Osteocyte (in vitro differentiated cells): ENCODE measurements at places on chromosomes 5 and 9. TPM values are rescaled to one million over a fixed set of nuclear protein-coding genes. Genes with fewer than 3 reads are reported as not detected.

DNA sequence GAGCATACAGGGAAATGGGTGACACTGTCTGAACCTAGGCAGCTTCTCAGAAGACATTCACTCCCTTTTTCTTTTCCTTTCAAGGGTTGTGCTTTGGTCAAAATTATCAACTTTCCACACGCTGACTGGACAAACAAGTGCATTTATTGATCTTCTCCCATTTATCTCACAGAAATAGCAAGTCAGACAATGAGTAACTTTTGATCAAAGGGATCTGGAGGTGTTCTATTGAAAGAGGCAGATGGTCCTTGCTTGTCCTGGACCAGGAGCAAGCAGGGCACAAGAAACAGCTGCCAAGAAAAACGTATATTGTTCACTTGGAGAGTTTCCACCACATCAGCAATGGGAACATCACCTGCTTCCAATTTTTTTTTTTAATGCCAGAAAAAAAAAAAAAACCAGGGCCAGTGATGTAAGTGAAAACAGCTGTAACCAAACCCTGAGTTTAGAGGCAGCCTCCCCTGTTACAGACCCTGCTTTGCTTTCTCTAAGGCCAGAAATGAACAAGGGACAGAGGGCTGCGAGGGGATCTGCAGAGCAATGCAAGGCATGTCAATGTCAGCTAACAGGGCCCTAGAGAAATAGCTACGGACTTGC lies 79.8 kb downstream of the NIPSNAP3B start:
- no peak for DNase-seq

DNA sequence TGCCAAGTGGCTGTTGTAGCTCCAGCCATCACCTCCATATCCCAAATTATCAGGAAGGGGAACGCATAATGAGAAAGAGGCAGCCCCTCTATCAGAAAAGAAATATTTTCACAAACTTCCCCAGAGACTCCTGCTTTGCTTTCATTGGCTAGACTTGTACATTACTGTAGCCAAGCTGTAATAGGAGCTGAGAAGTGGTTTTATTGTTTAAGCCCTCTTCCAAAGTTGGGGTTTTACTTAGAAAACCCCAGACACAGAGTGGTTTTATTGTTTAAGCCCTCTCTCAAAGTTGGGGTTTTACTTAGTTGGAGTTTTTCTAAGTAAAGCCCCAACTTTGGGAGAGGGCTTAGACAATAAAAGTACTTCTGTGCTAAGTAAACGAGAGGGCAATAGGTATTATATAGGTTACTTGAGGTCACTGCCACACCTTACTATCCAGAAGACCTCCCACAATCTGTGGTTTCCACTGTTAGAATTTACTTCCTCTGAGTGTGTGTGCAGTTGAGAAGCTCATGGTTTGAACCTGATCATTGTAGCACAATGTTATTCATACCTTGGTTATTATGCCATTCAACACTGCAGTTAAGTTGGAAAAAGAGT lies 215.7 kb upstream of the OTULINL start:
- no peak for DNase-seq

DNA sequence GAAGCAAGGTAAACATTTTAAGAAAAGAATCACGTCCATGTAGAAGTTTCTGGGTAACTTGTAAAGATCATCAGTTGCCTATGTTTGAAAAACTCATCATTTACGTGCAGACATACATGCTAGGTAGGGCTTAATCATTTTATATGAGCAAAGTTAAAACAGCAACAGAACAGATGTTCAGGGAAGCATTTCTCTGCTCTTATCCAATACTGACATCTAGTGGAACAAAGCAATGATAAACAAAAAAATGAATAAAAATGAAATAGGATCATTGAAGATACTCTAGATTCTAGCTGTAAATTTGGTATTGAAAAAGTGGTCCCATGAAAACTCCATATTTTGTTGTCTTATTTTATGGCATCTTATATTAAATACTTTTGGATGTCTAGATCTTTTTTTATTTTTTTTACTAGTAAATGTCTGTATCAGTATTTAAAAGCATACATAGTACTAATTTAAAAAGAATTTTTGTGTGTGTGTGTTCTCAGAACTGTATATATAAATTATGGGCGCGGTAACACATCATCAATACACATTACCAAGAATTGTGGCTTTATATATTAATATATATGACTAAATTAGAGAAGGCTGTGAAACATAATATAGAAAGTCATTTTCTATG lies 1050.2 kb downstream of the CDH12 start:
- no peak for DNase-seq

- DNase-seq: no peak
These were observed 163.0 kb upstream of the CCDC152 start for GRCh38 chr5:42593591-42593990.

DNA sequence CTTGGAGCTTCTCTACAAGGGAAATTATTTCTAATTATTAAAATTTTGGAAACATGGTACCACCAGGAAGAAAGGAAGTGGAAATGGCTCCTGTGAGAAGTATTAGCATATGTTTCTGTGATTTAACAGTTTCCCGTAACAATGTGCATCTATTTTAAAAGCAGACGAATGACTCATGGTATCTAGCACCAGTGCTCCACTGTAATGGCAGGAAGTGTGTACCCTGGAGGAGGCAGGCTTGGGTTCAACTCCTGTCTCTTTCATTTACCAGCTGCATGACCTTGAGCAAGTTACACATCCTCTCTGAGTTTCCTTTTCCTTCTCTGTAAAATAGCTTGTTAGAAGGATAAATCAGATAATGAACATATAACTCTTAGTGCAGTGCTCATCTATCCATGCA lies 41.0 kb upstream of the ANGPTL2 start:
- DNase-seq: peak; percentile 38

DNA sequence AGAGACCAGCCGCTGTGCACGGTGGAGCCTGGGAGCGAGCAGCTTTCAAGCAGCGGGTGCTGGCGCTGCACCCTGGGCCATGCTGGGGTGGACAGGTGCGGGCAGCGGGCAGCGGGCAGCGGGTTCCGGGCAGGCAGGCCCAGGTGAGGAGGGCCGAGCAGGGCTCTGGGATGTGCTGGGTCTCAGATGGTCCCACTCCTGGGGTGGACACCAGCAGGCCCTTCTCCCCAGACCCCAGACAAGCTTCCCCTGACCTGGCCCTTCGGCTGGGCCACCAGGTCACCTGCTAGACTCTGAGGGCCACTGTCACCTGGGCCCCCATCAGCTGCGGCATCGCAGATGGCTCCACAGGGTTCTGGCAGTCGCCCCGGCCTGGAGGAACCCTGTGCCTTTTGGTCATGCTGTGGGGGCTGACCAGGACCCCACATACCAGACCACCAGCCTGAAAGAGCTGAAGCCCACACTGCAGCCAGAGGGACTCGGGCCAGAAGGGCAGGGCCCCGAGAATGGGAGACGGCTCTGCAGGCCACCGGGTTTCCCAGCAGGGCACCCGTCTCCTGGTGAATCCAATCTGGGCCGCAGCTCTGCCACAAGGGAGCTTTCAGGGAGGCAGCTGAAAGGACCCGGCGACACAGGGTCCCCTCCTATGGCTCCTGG lies 2.0 kb downstream of the SLC6A19 start:
- no peak for DNase-seq

- DNase-seq: no peak
These were observed 775.9 kb upstream of the CDH9 start for GRCh38 chr5:27814286-27814685.

The TAS2R1 gene
- total RNA-seq: not detected in 2 replicates

DNA sequence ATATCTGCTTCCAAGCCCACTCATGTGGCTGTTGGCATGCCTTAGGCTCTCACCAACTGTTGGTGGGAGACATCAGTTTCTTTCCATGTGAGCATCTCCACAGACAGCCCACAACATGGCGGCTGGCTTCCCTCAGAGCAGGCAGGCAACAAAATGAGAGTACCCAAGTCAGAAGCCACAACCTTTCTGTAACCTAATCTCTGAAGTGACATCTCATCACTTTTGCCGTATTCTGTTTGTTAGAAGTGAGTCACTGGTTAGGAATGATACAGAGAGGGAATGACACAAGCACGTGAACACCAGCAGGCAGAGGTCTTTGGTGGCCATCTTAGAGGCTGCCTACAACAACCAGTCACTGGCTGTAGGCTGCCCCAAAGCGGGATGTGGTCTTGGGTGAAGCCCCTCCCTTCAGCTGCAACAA lies 88.6 kb upstream of the RASGRF2 start:
- no peak for DNase-seq

The LHX3 gene
- total RNA-seq: not detected in 2 replicates

DNA sequence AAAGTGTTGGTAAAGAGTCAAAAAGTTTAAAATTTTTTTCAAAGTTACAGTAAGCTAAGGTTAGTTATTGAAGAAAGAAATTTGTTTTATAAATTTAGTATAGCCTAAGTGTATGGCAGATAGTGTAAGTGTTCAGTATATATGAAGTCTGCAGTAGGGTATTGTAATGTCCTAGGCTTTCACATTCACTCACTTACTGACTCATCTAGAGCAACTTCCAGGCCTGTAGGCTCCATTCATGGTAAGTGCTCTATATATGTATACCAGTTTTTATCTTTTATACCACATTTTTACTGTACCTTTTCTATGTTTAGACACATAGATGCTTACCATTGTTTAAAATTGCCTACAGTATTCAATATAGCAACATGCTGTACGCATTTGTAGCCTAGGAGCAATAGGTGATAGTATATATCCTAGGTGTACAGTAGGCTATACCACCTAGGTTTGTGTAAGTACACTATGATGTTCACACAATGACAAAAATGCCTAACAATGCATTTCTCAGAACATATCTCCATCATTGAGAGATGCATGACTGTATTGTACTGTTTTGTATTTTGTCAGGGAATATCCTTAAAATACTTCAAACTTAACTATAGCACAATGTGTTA lies 38.5 kb downstream of the CYSTM1 start:
- DNase-seq: no peak

The OR13C4 gene
- total RNA-seq: not detected in 2 replicates

The OR13C9 gene
- total RNA-seq: not detected in 2 replicates

The FUBP3 gene
- total RNA-seq: 67.7 and 72.7 TPM in 2 replicates

- no peak for DNase-seq
These were observed 353.1 kb upstream of the IRX2 start for GRCh38 chr5:3104429-3105060.

GRCh38 chr5:96229188-96229587 lies 203.9 kb downstream of the PCSK1 start:
- DNase-seq: no peak

The GRIA1 gene
- total RNA-seq: 48.1 and 48.8 TPM in 2 replicates

The GNA14 gene
- not detected in 2 replicates for total RNA-seq

The FCN1 gene
- not detected in 2 replicates for total RNA-seq

- no peak for DNase-seq
These were observed 12.3 kb upstream of the SKP1 start for GRCh38 chr5:134189031-134189430.

GRCh38 chr5:963673-964531 lies 44.7 kb upstream of the NKD2 start:
- peak; percentile 73 for DNase-seq

DNA sequence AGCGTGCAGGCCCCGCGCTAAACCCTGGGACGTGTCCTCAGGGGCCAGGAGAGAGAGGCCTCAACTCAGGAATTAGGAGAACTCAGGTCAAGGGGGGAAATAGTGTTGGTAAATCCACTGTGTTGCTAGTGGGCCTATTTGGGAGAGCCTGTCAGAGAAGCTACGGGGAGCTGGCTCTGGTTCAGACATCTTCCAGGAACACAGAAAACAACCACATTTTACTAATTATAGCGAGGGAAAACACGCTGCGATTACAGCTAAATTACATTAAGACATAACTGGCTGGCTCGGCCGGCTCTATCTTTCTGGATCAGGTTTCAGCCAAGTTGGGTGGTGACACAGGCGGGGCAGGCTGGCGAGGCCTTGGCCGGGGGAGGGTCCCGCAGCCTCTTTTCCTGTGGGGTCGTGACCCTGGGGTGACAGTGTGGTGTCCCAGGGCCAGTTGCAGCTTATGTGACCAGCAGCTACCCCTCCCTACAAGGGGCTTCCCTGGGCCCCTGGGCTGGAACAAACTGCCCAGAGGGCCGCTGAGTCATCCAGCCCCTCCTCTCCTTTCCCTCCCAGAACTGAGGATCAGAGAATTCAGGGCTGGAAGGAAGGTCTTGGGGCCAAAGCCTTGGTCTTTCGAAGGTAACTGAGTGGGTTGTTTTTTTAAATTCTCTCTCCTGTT lies 75.1 kb downstream of the FGF18 start:
- no peak for DNase-seq

GRCh38 chr9:4774209-4774608 lies 18.5 kb upstream of the RCL1 start:
- DNase-seq: no peak

GRCh38 chr9:788777-789176 lies 52.7 kb upstream of the DMRT1 start:
- peak; percentile 49 for DNase-seq

- no peak for DNase-seq
These were observed 14.6 kb downstream of the MRPL36 start for GRCh38 chr5:1785062-1785461.

DNA sequence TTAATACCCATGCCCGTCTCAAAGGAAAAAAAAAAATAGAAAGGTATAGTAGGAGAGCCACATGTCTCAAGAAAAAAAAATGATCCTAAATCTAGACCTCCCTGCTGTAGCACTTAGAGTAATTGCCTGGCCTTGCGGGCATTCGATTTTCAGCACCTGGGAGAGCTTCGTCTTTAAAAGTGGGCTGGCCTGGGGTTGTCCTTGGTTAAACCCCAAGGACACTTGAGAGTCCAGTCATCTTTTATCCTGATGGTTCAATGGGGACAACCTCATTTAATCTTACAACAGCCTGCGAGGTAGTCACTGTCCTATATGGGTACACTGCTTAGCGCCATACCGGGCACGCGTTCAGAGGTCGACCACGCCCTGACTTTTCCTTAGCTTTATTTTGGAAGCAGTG lies 60.1 kb downstream of the MAT2B start:
- DNase-seq: no peak

The CMBL gene
- total RNA-seq: 23.3 and 24.2 TPM in 2 replicates

DNA sequence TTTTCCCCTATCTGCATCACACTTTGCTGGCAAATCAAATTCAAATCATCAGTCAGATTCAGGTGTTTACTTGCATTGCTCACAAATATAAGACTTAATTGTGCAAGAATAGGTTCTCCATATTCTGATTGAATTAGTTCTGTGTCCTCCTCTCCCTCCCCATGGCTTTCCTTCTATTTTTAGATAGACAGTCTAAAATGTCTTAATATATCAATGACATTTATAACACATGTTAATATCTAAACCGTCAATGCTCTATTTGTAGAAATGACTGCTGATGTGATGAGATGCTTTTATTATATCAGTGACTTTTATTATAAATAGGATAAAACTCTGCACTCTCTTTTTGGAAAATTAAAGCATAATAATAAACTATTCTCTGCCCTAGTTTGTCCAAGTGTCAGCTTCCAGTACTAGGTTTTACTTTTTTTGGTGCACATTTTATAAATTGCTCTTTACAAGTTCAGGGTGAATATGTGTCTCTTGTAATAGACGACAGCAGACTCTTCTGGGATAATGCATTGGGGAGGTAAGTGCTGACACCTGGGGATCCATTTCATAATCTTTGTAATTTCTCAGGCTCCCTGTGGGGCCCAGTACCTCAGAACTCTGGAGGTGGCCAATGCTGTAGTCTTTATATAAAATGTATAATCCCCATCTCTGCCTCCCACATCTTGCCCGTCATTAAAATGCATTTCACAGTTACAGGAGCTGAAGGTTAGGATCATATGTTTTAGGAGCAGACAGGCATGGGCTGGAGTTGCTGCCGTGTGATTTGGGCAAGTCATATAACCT lies 321.5 kb downstream of the BRINP1 start:
- no peak for DNase-seq

GRCh38 chr5:115180165-115180709 lies 10.5 kb upstream of the TRIM36 start:
- no peak for DNase-seq

GRCh38 chr9:8351436-8351835 lies 551.9 kb upstream of the DMAC1 start:
- no peak for DNase-seq
